T-helper 2 cell (primary cell): ENCODE measurements at places on chromosomes 7 and 10.

GRCh38 chr10:60073397-60073780, 167.0 kb upstream of the CCDC6 start:
- DNase-seq = no peak

DNA sequence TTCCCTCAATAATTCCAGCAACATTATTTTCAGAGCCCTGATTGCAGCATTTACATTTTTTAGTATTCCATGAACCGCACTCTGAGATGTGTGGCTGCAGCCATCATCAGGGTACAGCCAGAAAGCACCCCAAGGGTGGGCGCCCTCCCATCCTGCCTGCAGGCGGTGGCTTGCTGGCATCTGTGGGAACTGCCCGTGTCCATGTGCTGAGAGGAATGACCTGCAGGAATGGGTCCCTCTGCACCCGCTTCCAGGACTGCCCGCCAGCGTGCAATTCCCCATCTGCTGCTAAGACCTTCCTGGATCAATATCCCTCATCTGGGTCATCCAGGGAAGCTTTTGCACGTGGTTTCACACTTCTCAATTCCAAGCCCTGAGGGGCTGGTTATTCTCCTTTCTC, 32.8 kb upstream of the NUB1 start:
- no peak for DNase-seq

GRCh38 chr7:104838537-104839299, 175.3 kb upstream of the KMT2E start:
- no peak for DNase-seq

GRCh38 chr7:108284349-108285002, 154.3 kb upstream of the LAMB4 start:
- peak; percentile 3 for DNase-seq

DNA sequence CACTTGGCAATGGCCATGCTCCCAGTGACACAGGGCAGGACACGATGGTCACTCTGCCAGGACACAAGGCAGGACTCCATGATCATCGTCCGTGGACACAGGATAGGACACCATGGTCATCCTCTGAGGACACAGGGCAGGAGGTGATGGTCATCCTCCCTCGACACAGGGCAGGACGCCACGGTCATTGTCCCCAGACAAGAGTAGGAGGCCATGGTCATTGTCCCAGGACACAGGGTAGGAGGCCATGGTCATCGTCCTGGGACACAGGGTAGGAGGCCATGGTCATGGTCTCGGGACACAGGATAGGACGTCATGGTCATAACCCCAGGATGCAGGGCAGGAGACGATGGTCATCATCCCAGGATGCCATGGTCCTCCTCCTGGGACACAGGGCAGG, 289.2 kb downstream of the TCERG1L start:
- no peak for DNase-seq
